ENCODE measurements at places on chromosomes 13 and 19. TPM values are rescaled to one million over a fixed set of nuclear protein-coding genes. Genes with fewer than 3 reads are reported as not detected.

GRCh38 chr13:98265692-98266551, 88.9 kb upstream of the RNF113B start:
- peak; percentile 64 for DNase-seq

- no peak for DNase-seq
Measured at GRCh38 chr13:40495621-40496001, 170.8 kb downstream of the FOXO1 start.

DNA sequence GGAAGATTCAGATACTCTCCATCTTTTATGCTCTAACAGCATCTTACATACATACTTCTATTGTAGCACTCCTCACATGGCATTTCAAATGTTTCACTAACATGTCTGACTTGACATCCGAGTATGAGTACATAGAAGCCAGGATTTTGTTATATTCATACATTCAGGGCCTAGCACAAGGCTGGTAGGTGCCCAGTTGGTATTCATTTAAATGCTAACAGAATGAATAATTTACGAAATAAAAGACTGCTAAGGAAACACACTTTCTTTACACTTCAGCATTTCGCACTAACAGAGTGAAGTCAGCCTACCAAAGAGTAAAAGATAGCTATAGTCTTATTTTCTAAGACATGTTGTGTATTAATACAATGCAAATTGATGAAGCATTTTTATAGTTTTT, 67.8 kb upstream of the FBXL3 start:
- DNase-seq, result no peak

DNA sequence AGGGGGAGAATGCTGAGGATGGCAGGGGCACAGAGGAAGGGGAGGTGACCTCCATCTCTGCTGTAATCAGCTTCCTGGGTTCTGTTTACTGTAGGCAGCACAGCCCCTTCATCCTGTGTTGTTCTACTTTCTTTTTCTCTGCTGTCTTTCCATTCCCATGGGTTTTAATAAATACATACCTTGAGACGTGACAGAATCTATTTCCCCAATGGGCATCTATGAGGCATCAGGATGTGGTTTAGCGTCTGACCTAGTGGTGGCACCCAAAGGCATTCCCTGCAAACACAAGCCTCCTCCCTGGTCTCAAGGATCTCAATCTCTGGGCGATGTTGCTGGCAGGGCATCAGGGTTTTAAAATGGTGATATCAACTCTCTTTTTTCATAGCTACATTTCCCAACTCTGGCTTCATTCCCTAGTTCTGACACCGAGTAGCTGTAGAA, 60.8 kb downstream of the ALOX5AP start:
- peak; percentile 62 for DNase-seq

GRCh38 chr13:106276876-106277275, 258.6 kb downstream of the EFNB2 start:
- DNase-seq, result peak; percentile 32

DNA sequence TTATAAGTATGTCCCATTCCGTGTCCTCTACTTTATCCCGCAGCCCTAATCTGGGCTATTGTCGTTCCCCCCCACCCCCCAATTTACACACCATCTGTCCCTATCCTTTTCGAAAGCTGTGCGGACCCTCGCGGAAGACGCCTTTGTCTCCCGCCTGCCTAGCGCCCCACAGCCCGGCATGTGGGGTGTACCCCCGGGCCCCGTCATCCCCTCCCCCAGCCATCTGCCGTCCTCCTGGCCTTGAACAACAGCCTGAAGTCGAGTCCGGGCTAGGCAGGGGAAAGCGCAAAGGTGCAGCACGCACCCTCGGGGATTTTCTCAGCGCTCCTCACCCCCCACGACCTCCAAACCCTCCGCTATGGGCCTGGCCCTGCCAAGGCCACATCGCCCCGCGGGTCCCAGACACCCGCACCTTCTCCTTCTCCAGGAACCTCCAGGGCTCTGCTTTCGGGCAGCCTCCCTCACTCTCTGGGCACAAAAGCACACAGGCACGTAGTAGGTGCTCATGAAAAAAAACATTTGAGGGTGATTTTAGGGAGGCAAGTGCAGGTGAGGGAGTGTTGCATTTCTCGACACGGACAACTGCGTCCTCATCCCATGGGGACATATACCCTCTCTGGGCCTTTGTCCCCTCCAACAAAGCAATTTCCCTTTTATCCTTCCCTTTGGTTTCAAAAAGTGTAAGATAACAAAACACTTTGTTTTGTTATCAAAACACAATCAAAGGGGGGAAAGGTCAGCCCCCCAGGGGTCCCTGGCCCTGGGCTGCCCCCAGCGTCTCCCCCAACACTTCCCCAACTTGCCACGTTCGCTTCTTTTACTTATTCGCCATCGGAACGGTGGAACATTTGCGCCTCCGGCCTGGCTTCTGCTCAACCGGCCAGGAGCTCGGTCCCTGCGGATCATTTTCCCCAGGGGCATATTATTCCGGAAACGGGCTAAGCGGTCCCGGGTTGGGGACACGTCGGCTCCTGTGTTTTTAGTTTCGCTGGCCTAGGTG, 16.4 kb downstream of the CCDC124 start:
- DNase-seq, result no peak

DNA sequence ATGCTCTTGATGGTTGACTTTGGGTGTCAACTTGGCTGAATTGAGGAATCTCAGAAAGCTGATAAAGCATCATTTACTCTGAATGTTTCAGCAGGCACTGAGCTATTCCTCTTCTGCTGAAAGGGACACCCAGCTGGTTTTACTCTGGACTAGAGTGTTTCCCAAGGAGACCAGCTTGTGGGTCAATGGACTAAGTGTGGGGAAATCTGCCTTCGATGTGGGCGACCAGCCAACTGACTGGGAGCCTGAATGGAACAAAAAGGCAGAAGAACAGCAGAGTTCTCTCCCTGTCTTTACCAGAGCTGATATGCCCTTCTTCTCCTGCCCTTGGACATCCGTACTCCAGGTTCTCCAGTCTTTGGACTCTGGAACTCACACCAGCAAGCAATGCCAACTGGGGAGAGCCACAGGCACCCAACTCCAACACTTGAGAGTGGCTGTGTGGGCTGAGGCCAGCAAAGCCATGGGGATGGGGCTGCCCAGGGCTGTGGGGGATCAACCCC, 32.2 kb downstream of the MRPL57 start:
- no peak for DNase-seq

DNA sequence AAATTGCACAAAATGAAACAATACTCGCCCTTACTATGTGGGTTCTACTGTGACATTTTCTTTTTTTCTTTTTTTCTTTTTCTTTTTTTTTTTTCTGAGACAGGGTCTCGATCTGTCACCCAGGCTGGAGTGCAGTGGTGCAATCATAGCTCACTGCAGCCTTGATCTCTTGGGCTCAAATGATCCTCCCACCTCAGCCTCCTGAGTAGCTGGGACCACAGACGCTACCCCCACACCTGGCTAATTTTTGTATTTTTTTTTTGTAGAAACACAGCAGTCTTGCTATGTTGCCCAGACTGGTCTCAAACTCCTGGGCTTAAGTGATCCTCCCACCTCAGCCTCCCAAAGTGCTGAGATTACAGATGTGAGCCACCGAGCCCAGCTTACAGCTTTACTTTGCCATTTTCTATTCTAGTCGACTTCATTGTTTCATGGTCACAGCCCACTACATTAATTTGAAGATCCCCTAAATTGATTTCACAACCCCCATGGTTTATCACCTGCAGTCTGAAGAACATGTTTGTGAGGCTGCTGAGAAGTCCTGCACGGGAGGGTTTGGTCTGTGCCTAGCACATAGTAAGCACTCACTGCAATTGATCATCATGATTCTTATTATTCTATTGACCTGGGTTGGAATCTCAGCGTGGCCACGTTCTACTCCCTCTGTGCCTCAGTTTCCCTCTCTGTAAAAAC, 3.8 kb downstream of the BCL3 start:
- DNase-seq, result no peak

DNA sequence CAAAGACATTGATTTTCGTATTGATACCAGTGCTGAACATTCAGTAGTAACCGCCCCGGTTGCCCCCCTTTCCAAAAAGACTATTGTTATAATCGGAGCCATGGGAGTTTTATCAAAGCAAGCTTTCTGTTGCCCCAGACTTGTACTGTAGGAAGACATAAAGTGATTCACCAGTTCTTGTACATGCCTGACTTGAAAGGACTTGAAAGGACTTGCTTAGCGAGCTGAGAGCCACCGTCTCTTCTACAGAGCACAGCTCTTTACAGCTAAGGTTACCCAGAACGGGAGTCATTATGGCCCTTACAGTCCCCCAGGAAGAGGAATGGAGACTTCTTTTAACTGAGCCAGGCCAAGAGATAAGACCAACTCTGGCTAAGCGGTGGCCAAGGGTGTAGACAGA, 5.1 kb downstream of the ZNF816 start:
- no peak for DNase-seq

- peak; percentile 19 for DNase-seq
Measured at GRCh38 chr13:97425590-97425989, 8.4 kb upstream of the RAP2A start.

GRCh38 chr19:46722421-46723022, 5.6 kb upstream of the PRKD2 start:
- no peak for DNase-seq

GRCh38 chr19:51772977-51773376, 12.0 kb downstream of the FPR2 start:
- DNase-seq, result no peak

GRCh38 chr13:40498461-40498860, 168.0 kb downstream of the FOXO1 start:
- no peak for DNase-seq

DNA sequence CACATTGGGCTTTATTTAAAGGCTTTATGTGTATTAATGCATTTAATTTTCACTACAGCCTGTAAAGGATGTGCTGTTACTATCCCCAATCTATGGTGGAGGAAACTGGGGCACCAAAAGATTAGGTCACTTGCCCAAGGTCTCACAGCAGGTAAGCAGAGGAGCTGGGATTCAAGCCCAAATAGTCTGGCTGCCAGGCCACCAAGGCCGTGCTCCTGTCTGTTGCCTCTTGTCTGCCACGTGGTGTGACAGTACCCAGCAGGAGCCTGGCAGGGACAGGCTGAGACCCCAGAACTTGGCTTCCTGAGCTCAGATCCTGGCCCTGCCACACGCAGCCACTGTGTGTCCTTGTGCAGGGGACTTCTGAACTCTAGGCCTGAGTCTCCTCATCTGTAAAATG, 4.5 kb downstream of the NTN5 start:
- no peak for DNase-seq

DNA sequence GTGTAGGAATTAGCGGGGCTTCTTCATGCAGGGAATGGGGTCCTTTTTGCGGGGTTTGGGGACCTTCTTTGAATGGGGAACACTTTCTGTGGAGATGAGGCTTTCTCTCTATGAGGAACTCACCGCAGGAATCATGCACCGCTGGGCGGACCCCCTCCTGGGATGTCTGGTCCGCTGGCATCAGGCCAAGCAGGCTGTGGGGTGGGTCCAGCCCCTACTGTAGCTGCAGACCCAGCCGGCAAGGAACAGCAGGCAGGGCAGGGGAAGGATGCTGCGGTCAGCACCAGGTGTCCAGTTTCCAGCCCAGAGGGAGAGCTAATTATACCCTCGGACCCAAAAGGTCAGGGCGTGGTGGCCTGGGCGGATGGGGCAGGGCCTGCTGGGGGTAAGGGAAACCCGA, 1.8 kb downstream of the MYBPC2 start:
- no peak for DNase-seq

The SELENOV gene
- not detected for total RNA-seq

The CGB3 gene
- total RNA-seq, result not detected

The PRX gene
- total RNA-seq, result 0.90 TPM

The ZNF888 gene
- total RNA-seq, result 6.1 TPM

The SPACA4 gene
- not detected for total RNA-seq

The CARM1 gene
- 17.2 TPM for total RNA-seq

The SERPINE3 gene
- total RNA-seq, result not detected
